ENCODE measurements at places on chromosomes 1 and 21.

- DNase-seq = no peak
Measured at GRCh38 chr21:36628106-36628505, 70.8 kb upstream of the SIM2 start.

- DNase-seq = no peak
Measured at GRCh38 chr1:116147972-116148371, 36.8 kb downstream of the MAB21L3 start.

- DNase-seq = no peak
Measured at GRCh38 chr1:192669174-192669573, 33.2 kb downstream of the RGS13 start.

DNA sequence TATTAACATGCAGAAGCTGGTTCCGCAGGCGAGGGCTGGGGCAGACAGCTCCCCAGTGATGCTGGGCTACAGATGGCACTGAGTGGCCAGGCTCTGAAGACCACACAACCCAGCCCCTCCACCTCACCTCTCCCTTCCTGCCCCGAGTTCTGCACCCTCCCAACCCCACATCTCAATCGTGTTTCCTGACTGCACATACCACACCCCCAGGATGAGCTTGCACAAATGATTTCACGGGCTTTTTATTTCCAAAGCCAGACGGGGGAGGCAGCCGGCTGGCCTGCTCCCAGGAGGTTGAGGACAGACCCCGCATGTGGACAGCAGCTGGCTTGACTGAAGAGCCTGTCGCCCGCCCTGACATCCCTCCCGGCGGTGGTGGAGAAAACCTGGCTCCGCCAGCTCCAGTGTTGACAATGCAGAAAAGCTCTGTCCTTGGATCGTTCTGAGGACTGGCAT, 21.4 kb upstream of the ALDH4A1 start:
- DNase-seq = no peak

GRCh38 chr1:41503538-41504113, 19.1 kb upstream of the EDN2 start:
- DNase-seq = no peak

DNA sequence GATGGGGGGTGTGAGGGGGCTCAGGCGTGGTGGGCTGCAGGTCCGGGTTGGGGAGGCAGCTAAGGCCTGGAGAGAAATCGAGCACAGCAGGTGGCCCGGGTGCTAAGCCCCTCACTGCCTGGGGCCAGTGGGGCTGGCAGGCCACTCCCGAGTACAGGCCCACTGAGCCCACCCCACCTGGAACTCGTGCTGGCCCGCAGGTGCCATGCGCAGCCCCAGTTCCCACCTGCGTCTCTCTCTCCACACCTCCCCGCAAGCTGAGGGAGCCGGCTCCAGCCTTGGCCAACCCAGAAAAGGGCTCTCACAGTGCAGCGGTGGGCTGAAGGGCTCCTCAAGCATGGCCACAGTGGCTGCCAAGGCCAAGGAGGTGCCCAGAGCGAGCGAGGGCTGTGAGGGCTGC, 1047.1 kb upstream of the ADGRL4 start:
- no peak for DNase-seq

DNA sequence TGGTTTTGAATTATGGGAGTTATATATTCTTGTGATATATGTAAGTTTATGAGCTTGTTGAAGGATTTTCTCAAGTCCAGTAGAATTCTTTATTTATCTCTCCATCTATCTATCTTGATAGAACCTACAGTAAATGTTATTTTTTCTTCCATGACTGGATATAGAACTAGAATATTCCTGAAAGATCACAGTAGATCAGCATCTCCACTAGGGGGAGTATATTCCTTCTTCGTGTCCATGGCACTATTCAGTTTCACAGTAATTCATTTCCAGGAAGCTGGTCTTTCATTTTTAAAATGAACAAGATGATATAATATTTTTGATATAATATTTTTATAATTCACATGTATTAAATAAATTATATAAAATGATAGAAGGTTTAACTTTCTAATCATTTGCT, 18.8 kb downstream of the TMPRSS15 start:
- peak; percentile 58 for DNase-seq

DNA sequence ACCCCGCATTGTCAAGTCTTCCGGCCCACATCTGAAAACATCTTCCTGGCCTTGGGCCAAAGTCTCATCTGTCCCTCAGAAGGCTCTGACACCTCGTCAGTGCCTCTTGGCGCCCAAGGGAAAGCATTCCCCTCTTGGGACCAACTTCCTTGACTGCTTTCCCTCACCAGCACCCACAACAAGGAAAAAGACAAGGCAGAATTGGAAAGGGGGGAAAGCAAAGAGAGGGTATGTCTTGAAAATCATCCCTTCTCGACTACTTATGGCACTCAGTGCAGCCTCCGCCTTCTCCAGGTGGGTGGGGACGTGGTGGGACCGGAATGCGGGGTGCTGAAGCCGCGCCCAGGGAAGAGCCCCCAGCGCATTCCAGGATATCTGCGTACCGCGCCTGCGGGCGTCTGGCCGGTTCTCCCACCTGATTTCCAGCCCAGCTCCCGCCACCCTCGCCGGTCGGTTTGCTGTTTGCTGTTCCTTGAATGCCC, 554 bp upstream of the SLC39A1 start:
- no peak for DNase-seq

GRCh38 chr1:230139315-230139714, 72.3 kb downstream of the GALNT2 start:
- no peak for DNase-seq

GRCh38 chr1:31761883-31762282, 2.3 kb downstream of the ADGRB2 start:
- peak; percentile 43 for DNase-seq

- DNase-seq = no peak
Measured at GRCh38 chr1:201886103-201886885, 2.4 kb upstream of the SHISA4 start.

DNA sequence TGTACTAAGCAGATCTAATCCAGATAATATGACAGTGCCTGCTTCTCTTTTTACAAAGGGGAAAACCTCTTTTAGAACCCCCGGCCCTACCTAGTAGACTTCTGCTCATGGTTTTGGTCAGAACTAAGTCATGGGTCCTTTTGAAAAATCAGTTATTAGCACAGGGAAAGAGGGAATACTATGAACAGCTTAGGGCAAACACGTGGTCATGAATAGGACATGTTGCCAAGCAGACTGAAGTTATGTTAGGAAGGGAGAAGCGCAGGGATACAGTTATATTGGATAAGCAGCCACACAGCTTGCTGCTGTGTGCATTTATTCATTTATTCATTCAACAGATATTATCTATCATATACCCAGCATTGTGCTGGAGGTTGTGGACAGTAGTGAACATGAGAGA, 25.3 kb upstream of the IGSF3 start:
- no peak for DNase-seq

DNA sequence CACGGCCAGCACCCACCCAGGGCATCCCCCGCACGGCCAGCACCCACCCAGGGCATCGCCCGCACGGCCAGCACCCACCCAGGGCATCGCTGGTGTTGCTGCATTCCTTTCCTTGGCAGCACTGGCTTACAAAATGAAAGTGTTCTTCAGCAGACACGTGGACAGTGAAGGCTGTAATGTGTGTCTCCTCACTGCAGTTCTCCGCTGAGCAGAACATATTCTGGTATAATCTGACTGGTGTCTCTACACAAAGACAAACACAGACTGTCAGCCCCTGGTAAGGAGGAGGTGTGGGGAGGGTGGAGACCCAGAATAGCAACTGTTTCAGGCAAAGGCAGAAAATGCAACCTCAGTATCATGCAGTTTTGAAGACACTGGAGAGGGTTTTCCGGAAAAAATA, 7.3 kb downstream of the LYPD8 start:
- DNase-seq = no peak

- DNase-seq = no peak
Measured at GRCh38 chr1:87230501-87230900, 98.2 kb upstream of the LMO4 start.

DNA sequence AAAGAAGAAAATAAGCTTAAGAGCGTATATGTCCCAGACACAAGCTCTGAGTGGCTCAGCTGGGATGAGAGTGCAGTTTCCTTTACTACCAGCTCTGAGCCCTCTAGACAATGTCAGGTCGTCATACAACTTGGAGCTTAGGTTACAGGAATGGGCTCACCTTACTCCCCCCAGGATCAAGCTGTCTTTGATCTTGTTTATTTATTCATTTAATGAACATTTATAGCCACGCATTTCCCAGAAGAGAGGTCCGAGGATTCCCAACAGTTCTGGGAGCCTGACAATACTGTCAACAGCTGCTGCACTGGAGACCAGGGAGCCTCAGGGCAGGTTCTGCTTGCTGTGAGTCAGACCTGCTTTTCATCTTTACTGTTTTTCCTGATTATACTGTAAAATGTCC, 378.9 kb downstream of the PLPP3 start:
- DNase-seq = peak; percentile 58

DNA sequence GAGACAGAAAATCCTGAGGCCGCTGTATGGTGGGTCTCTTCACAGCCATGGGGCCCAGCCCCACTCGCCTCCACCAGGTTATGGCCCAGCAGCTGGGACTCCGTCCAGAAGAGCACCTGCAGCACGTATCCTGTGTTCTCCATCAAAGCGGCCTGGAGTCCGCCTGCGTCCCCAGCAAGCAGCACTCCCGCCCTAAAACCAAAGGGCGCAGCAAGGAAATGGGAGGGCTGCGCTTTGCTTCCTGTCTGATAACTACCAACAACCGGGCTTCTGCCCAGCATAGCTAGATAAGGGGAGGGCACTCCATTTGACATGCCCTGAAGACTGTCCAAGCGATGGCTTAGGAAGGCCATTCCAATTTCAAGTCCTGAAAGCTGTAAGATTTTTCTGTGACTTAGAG, 119.9 kb downstream of the KCNJ15 start:
- no peak for DNase-seq

DNA sequence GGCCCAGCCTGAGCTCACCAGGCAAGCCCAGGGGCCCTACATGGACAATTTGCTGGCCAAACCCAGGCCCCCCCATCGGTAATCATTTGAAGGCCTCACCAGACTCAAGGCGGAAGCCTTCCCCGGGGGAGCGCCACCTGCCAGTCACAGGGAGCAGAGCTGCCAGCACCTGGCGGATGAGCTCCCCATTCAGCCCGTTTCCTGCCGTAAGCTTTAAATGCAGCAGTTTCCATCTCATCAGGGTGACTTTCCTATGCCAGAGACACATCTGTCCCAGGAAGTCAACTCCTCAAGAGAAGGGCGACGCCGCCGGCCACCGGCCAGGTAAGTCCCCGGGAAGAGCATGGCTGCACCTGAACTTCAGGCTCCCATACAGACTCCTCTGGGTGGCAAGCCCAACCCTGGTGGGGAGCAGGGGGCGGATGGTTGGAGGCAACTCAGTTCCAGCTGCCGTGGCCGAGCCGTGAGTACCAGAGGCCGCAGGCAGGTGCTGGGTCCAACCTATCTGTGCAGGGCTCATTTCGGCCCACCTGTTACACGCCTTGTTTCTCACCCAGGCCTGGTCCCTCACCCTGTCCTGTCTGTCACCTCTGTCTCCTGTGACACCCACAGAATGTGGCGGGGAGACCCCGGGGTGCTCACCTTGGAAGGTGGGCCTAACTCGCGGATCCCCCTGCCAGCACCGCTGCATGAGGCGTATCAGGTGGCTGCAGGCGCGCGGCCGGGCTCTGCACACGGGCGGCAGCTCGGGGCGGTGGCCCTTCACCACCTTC, 20.7 kb downstream of the RIPK4 start:
- DNase-seq = no peak

DNA sequence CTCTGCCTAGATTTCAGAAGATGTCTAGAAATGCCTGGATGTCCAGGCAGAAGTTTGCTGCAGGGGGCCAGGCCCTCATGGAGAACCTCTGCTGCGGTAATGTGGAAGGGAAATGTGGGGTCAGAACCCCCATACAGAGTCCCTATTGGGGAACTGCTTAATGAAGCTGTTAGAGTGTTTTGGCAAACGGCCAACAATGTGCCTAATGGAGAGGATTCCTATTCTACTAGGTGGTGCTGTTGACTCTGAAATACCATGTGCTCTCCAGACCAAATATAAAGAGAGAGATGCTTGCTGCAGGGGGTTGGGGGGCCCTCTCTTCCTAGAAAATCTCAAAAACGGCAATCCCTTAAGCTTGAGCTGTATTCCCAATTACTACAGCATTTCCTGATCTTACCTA, 57.1 kb upstream of the DR1 start:
- no peak for DNase-seq

DNA sequence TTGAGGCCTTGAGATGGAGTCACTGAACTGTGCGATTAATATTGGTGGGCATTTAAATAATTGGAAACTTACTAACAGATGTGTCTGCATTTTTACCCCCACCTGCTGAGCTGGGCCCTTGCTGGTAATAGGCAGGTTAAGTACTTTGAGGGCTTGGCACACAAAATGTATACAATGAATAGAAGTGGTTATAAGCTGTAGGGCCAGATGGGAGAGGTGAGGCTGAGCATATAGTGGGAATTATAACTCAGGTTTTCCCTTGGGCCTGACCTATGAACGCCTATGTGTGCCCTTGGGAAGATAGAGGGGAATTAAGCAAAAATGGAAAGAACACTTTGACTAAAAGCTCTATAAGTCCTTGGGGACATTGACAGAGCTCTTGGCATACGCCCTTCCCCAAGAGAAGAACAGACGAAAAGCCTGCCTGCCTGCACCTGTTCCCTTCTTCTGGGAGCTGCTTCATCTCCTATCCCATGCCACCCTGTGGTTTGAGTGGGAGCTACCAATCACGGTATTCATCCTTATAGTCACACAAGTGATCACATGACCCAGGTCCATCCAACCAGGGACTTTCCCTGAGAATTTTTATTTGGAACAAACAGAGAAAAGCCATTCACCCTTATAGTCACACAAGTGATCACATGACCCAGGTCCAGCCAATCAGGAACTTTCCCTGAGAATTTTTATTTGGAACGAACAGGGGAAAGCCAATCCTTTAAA, 260.7 kb upstream of the CSF3R start:
- no peak for DNase-seq

DNA sequence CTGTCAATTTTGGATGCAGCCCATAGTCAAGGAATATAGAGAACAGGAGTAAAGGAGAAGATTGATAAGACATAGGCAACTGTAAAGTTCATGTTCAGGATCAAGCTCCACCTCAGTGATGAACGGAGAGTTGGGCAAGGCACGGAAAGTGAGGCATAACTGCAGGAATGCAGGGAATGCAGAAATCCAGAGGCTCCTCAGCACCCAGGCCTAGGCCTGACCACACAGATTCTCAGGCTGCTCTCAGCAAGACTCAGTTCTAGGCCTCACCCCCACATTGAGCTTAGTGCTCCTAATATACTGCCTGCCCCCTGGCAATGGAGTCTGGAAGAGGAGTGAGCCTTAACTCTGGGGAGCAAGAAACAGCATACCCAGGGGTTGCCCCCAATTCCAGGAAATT, 36.3 kb upstream of the S1PR1 start:
- DNase-seq = peak; percentile 45

DNA sequence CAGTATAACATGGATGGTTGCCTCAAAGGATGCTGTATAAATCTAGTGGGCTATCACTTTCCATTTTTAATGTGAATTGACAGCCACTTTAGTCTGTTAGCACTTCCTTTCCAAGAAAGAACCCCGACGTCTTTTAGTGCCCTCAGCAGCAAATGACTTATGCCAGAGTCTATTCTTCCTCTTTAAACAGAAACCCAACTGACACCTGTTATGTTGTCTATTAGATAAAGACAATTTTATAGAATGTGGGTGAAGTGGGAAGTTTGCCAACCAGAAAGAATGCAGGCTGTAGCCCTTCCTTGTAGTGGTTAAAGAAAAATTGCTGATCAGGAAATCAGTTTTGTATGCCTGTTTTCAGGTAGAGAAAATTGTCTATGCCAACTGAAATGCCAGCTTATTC, 344.9 kb downstream of the ZNF326 start:
- no peak for DNase-seq

GRCh38 chr1:244162786-244163530, 111.9 kb downstream of the ZBTB18 start:
- DNase-seq = no peak

- no peak for DNase-seq
Measured at GRCh38 chr1:181205901-181206300, 117.4 kb downstream of the IER5 start.

GRCh38 chr1:105636052-105636451, 1420.4 kb upstream of the PRMT6 start:
- no peak for DNase-seq
